ENCODE measurements at places on chromosomes 13 and 19.

DNA sequence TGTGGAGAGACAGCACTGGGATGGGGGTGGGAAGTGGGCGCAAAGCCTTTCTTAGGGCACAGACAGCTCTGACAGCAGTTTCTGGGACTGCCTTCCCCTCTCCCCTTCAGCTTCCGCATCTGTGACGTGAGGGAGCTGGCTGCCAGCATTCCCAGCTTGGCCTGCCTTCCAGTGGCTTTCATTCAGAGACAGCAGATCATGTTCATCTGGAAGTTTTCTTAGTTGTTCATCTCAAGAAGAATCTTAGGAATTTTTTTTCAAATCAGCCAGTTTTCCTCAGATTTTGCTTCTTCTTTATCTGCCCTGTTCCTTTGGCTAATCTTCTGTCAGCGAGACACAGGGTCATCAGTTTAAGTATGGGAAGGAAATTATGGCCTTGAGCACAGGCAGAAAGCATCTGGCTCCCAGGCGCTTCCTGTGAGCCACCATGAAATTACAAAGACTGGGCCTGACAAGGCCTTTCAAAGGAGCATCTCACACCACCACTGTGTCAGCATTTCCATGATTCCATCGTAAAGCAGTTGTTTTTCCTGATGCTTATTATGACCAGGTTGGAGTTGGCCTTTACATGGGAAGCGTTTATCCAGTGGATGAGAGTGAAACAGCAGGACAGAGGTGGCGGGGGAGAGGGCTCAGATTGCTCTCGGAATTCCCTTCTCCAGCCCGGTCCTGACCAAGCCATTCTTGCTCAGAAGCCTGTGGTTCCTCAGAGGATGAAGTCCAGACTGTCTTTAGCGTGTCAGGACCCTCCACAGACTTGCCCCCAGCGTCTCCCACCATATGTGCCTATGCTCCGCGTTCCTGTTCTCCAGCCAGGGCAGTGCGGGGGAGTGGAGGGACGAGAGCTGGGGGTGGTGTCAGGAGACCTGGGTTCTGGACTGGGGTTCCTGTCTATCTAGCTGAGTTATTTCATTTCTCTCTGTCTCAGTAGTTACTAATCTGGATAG, 43.6 kb downstream of the ARHGAP35 start:
- DNase-seq: no peak

- DNase-seq: no peak
These were observed 6.4 kb downstream of the ZNF773 start for GRCh38 chr19:57506163-57506562.

DNA sequence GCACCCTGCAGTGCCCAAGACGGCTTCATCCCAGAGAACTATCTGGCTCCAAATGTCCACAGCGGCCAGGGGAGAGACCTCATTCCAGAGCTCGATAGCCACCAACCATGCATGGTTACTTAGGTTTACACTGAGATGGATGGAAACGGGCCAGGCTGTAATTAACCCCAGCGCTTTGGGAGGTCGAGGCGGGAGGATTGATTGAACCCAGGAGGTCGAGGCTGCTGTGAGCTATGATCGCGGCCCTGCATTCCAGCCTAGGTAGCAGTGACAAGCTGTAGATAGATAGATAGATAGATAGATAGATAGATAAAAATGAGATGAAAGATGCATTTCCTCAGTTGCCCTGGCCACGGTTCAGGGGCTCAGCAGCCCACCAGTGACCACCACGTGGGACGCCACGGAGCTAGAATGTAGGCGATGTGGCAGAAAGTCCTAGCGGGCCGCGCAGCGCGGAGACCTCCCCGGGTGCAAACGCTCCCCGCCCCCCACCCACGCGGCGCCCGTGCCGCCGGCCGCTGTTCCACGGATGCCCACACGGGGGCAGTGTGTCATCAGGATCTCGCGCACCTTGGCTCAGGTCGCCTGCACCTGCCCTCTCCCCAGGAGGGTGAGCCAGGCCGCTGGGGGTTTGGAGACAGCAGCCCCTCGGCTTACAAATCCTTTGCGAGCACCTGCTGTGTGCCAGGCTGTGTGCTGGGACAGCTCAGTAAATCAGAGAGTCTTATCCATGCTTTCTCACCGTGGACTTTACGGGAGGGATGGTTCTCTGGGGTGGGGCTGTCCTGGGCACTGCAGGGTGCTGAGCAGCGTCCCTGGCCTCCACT, 13.5 kb upstream of the TLE5 start:
- DNase-seq: no peak

GRCh38 chr13:48902368-48902767, 73.3 kb upstream of the FNDC3A start:
- DNase-seq: no peak

GRCh38 chr13:30418075-30418716, 4.1 kb upstream of the UBE2L5 start:
- no peak for DNase-seq

DNA sequence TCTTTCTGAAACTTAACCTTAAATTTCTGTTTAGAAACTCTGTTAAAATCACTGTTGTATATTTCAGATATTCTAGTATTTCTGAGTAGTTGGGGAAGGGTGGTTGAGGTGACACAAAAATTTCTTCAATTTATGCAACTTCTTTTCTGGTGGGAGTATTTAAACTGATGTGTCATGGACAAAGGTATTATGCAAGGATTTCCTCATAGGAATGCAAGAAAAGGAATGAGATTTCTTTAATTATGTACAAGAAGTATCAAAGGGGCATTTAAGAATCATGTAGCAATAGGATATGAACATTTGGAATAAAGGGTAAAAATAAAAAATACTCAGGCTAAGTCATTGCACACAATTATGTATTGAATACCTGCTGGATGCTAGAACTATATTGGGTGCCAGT, 575.8 kb upstream of the KLF12 start:
- DNase-seq: peak; percentile 8

Data from HT1080 (cell line).